ENCODE measurements at places on chromosomes 2 and 18. TPM values are rescaled to one million over a fixed set of nuclear protein-coding genes. Genes with fewer than 3 reads are reported as not detected.

Gene PTGR3
- 14.9 TPM for total RNA-seq

Gene NDC80
- 115 TPM for total RNA-seq

GRCh38 chr18:62663731-62664336 is 51.5 kb upstream of the PHLPP1 start:
- no peak for DNase-seq

GRCh38 chr2:219247678-219248642 is 2.7 kb downstream of the STK16 start:
- DNase-seq = peak; percentile 74

DNA sequence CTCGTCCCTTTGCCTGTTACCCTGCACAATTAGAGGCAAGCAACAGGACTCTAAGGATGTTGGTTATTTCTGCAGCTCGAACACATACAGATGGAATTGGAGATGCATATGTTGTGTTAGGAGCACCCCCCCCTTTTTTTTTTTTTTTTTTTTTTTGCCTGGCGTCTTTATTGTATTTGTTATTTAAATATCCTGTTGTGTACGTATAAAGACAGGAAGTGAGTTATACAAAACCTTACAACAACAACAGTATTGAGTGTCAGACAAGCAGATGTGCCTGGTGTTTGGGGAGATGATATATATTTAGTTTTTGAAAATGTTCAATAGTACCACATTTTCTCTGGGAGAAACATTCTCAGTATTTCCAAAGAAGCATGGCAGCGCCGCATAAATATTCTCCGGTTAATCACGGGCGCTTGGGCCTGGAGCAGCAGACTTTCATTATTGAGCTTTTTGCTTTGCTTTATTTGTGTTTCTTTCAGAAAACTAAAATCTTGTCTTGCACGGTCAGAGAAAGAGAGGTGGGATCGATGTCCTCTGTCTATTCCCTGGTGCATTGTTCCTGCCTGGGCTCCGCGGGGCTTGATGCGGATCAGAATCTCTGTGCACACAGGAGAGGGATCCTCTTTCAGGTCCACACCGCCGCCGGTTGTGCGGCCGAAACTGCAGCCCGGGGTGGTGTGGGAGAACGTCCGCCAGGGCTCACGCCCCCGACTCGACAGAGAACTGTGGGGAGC is 23.2 kb upstream of the ZNF516 start:
- DNase-seq = no peak

Data from OCI-LY7 (cell line).